Upper lobe of right lung (tissue), 1 donor: ENCODE measurements at places on chromosomes 6 and 20. TPM values are rescaled to one million over a fixed set of nuclear protein-coding genes. Genes with fewer than 3 reads are reported as not detected.

- no peak for DNase-seq
Measured at GRCh38 chr6:156877126-156877863, 100.1 kb downstream of the ARID1B start.

The ELOVL2 gene
- total RNA-seq = 0.23 TPM

The EEF1A2 gene
- total RNA-seq = 0.67 TPM

The PHF20 gene
- 56.5 TPM for total RNA-seq

The SNPH gene
- total RNA-seq = 4.3 TPM

- no peak for DNase-seq
Measured at GRCh38 chr20:23445596-23446217, 6.2 kb downstream of the CSTL1 start.

GRCh38 chr6:112563368-112563767 is 216.2 kb downstream of the RFPL4B start:
- no peak for DNase-seq

The NELFE gene
- total RNA-seq = 43.9 TPM

The HLA-DRB1 gene
- total RNA-seq = 335 TPM

The ANKEF1 gene
- 4.0 TPM for total RNA-seq

The C20orf144 gene
- 0.23 TPM for total RNA-seq

DNA sequence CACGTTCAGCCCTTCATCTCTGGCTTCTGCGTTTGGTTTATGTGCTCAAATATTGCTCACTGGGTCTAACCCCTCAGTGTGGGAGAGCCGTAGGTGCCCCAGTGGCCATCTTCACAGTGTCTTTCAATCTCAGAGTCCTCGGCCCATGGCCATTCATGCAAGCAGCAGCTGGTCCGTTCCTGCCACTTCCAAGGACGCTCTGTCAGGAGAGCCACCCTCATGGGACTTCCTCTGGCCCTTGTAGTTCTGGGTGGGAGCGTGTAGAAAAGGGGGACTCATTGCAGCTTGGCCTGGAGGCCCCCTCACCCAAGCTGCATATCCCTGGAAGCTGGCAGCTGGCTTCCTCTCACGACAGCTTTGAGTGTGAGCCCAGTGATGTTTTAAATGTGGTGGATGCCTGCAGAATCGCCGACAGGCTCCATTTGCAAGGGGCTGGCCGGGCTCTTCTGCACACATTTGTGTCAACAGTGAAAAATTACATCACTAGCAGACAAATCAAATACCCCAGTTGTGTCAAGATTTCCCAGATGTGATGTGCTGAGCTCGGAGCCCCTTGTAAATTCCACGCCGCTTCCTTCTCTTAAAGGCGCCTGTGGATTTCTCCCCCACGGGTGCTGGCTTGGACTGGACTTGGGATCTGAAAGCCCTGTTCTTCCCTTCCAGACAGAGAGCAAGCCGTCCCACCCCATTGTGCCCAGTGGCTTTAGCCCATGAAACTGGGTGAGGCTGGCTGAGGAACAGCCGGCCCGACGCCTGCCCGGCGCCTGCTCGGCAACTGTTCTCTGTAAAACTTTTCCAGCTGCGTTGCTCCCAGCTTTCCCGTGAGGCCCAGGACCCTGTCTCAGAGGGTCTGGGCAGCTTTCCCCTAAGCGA is 360.1 kb downstream of the TAF4 start:
- DNase-seq = no peak
